Natural killer cell treated with Interleukin-12 subunit alpha and Interleukin-12 subunit beta and Interleukin-15 and Interleukin-18, amount 100 ng/mL, for 72 hours (primary cell): ENCODE measurements at places on chromosomes 2 and 18. TPM values are rescaled to one million over a fixed set of nuclear protein-coding genes. Genes with fewer than 3 reads are reported as not detected.

VSNL1 gene
- total RNA-seq, result not detected

ANKRD62 gene
- not detected for total RNA-seq

LCT gene
- total RNA-seq, result 0.33 TPM

ARHGAP25 gene
- 170 TPM for total RNA-seq

UPP2 gene
- not detected for total RNA-seq

LINC00305 gene
- total RNA-seq, result not detected

ST8SIA5 gene
- total RNA-seq, result 1.0 TPM

ZNF519 gene
- 37.3 TPM for total RNA-seq

SPHKAP gene
- not detected for total RNA-seq

ZNF512 gene
- 24.0 TPM for total RNA-seq

LRRTM4 gene
- total RNA-seq, result not detected

C2orf72 gene
- 2.2 TPM for total RNA-seq

SLC38A11 gene
- total RNA-seq, result not detected

COL5A2 gene
- total RNA-seq, result 0.53 TPM

INHA gene
- not detected for total RNA-seq

CRYGC gene
- total RNA-seq, result not detected

FAM237A gene
- not detected for total RNA-seq

TRABD2A gene
- 18.3 TPM for total RNA-seq

GCG gene
- total RNA-seq, result not detected

XDH gene
- 0.08 TPM for total RNA-seq

ZNF521 gene
- total RNA-seq, result not detected

FBXO48 gene
- 1.8 TPM for total RNA-seq

GATA6 gene
- total RNA-seq, result not detected

SEMA4C gene
- total RNA-seq, result 18.0 TPM

ALKAL2 gene
- total RNA-seq, result 1.4 TPM

UNC80 gene
- not detected for total RNA-seq

STPG4 gene
- total RNA-seq, result 0.29 TPM

REG3G gene
- total RNA-seq, result not detected

FAM161A gene
- 2.2 TPM for total RNA-seq

RAB6C gene
- not detected for total RNA-seq

TMEM178A gene
- total RNA-seq, result not detected

MLPH gene
- not detected for total RNA-seq

LTBP1 gene
- total RNA-seq, result 0.39 TPM
